ENCODE measurements at places on chromosomes 16 and 17. TPM values are rescaled to one million over a fixed set of nuclear protein-coding genes. Genes with fewer than 3 reads are reported as not detected.

DNA sequence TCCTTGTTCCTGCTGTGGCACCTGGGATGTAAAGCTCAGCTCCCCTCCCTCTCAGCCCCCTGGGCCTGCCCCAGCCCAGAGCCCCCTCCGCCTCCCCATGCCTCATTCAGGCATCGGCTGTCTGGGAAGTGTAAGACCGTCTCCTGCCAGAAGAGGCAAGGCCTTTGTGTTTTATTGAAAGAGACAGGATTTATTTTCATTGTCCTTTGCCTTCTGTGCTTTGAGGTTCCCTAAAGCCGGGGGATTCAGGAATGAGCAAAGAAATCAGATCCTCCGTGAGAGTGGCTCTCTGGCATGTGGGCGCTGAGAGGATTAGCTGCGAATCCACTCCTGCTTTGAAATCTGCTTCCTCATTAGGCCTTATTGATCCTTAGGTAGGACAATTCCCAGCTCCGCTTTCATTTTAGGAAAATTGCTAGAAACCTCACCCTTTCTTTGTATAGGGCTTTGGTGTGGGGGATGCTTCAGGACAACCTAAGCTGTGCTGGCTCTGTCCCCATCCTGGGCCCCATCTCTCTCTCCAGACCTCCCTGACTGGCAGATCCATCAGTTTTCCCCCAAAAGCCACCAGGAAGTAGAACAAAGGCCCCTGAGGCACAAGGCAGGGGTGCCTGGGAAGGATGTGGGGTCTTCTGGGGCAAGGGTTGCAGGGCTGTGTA, 211.5 kb upstream of the TNRC6C start:
- no peak overlapping the region for H3K27ac ChIP-seq
- DNase-seq: no peak
- H3K36me3 ChIP-seq: no peaks in the 10 kb centered on the region
- H3K27me3 ChIP-seq: no peaks in the 10 kb centered on the region
- no peaks in the 10 kb centered on the region for H3K4me1 ChIP-seq

DNA sequence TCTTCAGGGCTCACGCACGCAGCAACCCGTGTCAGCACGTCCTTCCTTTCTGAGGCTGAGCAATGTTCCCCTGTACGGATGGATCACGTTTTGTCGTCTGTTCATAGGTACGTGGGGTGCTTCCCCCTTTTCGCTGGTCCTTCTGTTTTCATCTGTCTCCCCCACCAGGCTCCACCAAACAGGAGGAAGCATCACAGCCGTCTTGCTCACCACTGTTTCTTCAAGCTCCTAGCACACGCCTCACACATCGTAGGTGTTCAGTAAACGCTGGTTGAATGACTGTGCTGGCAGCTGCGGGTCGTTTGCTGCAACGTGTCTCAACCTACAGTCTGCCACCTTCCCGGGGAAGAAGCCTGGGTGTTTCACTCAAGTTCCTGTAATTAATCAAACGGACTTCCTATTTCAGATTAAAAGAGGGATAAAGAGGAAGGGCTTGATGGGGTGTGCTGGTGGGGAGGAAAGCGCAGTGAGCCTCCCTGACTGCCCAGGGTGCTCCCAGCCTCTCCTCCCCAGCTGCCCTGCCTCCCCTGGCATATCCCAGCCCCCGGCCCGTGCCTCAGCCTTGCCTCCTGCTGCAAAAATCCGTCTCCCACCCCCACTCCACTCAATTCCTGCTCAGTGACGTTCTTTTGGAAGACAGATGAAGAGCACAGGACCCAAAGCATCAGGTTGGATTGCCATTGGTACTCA, 76.7 kb upstream of the DOC2B start:
- no peaks in the 10 kb centered on the region for H3K4me1 ChIP-seq
- H3K27ac ChIP-seq: no peak overlapping the region
- H3K4me3 ChIP-seq: no peak overlapping the region

DNA sequence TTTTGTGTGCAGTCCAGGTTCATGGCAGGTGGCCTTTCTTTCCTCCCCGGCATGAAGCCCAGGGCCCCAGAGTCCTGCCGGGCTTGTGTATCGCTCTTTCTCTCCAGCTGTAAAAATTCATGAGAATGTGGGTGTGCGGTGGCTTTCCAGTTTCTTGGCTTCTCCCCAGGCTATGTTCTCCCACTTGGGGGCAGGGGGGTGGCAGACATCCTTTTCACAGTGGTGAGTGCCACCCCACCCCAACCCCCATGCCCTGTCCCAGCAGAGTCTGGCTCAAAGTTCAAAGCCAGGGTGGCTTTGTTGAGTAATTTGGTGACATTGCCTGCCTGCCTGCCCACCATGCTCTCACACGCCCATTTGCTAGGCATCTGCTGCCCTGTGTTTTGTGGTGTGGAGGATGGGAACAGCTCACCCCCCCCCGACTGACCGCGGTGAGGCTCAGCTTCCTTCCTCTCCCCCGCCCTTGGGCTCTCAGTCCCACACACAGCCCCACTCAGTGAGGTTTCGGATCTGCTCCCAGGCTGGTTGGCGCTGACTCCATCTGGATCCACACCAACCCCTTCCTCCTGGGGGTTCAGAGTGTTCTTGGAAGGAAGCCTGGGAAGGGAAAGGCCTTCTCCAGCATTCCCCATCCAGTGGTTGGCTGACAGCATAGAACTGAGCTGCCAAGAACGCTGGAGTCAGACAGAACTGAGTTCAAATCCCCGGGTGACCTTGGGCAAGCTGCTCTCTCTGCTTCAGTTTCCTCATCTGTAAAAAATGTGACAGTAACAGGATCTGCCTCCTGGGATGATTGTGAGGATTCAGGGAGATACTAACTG, 36.0 kb downstream of the CHD9 start:
- peak overlapping the region; percentile 86 for H3K27ac ChIP-seq
- H3K36me3 ChIP-seq: no peaks in the 10 kb centered on the region
- no peak overlapping the region for H3K4me3 ChIP-seq
- H3K27me3 ChIP-seq: no peaks in the 10 kb centered on the region

DNA sequence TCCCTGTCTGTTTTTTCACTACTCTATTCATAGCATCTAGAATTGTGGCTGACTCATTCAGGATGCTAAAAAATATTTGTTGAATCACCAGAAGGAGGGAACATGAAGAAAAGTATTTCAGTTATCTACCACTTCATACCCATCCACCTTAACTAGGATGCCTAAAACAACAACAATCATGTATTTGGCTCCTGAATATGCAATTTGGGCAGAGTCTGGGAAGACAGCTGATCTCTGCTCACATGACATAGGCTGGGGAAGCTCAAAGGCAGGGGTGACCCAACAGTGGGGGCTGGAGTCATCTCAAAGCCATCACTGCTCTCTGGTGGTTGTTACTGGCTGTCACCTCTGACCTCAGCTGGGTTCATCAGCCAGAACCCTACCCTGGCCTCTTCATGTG, 80.1 kb upstream of the RPL38 start:
- H3K36me3 ChIP-seq: no peaks in the 10 kb centered on the region
- no peaks in the 10 kb centered on the region for H3K4me1 ChIP-seq
- DNase-seq: no peak
- no peak overlapping the region for H3K27ac ChIP-seq

GRCh38 chr16:19716183-19716582, 1.8 kb downstream of the KNOP1 start:
- H3K36me3 ChIP-seq: peaks cover 26% of the 10 kb centered on the region
- peaks cover 31% of the 10 kb centered on the region for H3K4me1 ChIP-seq
- no peak overlapping the region for H3K4me3 ChIP-seq
- H3K27me3 ChIP-seq: no peaks in the 10 kb centered on the region
- no peak for DNase-seq

DNA sequence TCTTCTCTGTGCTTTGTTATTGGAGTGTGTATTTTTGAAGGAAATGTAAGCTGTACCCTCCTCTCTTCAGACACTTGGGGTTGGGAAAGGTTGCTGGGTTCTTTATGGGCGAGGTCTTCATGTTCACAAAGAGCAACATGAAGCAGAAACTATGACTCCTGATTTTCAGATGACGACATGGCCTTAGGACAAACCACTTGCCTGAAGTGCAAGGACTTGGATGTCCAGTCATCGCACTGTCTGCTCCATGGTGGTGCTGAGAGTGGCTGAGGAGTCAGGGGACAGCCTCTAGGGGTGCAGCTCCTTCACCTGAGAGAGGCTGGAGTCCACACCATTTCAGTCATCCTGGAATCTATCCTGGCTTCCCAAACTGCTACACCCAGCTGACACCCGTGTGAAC, 183.9 kb upstream of the CDH5 start:
- no peak for DNase-seq
- no peak overlapping the region for H3K4me3 ChIP-seq
- H3K4me1 ChIP-seq: no peaks in the 10 kb centered on the region
- H3K27ac ChIP-seq: no peak overlapping the region

- H3K4me3 ChIP-seq: peak overlapping the region; percentile 99
- peaks cover 76% of the 10 kb centered on the region for H3K4me1 ChIP-seq
- no peaks in the 10 kb centered on the region for H3K36me3 ChIP-seq
- H3K27me3 ChIP-seq: peaks cover 10% of the 10 kb centered on the region
- H3K27ac ChIP-seq: peak overlapping the region; percentile 93
Observed at GRCh38 chr16:67245674-67246080, 1.6 kb downstream of the FHOD1 start.

DNA sequence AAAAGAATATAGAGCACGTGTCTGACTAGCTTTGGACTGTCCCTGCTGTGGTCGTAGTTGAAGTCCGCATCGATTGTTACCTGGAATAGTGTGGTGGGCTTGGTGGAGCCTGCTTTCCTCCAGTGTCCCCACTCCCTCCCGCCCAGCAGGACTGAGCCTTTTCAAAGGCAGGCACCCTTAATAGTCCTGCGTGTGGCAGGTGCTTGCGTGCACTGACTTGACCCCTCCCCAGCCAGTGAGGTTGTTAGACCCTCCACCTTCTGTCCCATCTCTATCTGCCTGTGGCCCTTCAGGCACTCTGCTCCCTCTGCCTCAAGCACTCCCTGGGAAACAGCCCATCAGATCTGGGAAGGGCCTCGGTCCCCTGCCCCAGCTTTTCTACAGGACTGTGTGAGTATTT, 36.6 kb downstream of the TMEM11 start:
- no peak overlapping the region for H3K27ac ChIP-seq
- H3K4me1 ChIP-seq: peaks cover 4% of the 10 kb centered on the region
- DNase-seq: no peak
- H3K36me3 ChIP-seq: peaks cover 40% of the 10 kb centered on the region
- no peaks in the 10 kb centered on the region for H3K27me3 ChIP-seq

- no peak for DNase-seq
- peak overlapping the region; percentile 36 for H3K27ac ChIP-seq
- H3K4me1 ChIP-seq: peaks cover 51% of the 10 kb centered on the region
- H3K27me3 ChIP-seq: peaks cover 24% of the 10 kb centered on the region
- H3K4me3 ChIP-seq: no peak overlapping the region
Observed at GRCh38 chr17:81428516-81428915, 33.3 kb downstream of the BAHCC1 start.

DNA sequence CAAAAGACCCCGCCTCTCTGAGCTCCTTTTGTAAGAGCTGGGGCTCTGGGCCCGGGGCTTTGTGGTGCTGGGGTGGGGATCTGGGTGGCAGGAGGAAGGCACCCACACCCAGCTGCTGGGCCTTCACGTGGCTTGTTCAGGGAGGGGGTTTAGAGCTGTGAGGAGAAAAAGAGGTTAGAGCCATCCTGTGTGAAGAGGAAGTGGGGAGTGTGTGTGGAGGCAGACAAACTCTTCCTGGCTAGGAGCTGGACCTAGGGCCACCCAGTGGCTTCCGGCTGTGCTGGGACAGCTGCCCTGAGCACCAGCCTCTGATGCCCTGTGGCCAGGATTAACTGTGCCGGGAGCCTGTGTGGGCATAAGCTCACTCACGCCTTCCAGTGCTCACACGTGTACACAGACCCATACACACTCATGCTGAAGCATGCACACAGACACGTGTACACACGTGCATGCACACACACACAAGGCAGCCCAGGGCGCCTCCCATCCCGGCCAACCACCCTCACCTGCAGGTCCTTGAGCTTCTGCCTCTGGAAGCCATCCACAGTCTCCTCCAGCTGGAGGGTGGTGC, 7.4 kb downstream of the CIBAR2 start:
- no peak overlapping the region for H3K4me3 ChIP-seq
- no peak overlapping the region for H3K27ac ChIP-seq
- H3K4me1 ChIP-seq: peaks cover 10% of the 10 kb centered on the region

- H3K4me3 ChIP-seq: no peak overlapping the region
- H3K36me3 ChIP-seq: no peaks in the 10 kb centered on the region
- H3K4me1 ChIP-seq: no peaks in the 10 kb centered on the region
- no peak overlapping the region for H3K27ac ChIP-seq
Observed at GRCh38 chr16:80594756-80595155, 54.0 kb downstream of the DYNLRB2 start.

DNA sequence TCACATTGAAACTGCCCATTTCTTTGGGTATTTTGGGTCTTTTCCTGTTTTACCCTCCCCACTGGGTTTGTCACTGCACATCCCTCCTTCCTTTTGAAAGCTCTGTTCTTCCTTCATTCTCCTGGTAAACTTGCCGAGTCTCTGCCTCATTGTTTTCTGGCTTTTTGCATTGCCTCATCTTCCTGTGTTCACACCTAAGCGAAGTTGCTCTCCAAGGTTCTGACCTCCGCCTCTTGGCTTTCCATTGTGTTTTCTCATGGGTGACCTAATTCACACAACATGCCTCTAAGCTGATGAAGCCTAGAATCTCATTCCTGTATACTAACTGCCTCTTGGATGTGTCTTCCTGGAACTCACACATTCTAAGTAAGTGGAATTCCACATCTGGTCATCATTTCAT, 1096.1 kb upstream of the EEF2KMT start:
- no peaks in the 10 kb centered on the region for H3K4me1 ChIP-seq
- DNase-seq: no peak
- no peaks in the 10 kb centered on the region for H3K36me3 ChIP-seq
- H3K27ac ChIP-seq: no peak overlapping the region
- no peak overlapping the region for H3K4me3 ChIP-seq
- H3K27me3 ChIP-seq: no peaks in the 10 kb centered on the region

DNA sequence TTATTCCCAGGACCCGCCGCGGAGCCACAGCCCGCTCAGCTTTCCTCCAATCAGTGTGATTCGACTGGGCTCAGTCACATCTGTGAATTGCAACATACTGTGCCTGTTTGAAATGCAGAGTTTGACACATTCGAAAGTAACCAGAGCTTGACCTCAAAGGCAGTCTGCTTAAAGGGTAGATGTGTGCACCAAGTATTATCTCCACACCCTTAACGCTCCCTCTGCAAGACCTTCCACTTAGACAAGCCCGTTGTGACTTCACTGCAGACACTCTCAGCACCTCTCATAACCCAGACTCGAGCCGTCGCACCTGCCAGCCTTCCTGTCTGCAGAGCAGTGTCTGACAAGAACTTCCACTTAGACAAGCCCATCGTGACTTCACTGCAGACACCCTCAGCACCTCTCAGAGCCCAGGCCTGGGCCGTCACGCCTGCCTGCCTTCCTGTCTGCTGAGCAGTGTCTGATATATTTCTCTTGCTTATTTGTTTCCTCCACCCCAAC, 3.7 kb downstream of the KLHDC4 start:
- no peak overlapping the region for H3K27ac ChIP-seq
- H3K4me1 ChIP-seq: peaks cover 14% of the 10 kb centered on the region
- H3K27me3 ChIP-seq: no peaks in the 10 kb centered on the region
- no peak for DNase-seq
- H3K36me3 ChIP-seq: peaks cover 66% of the 10 kb centered on the region
- H3K4me3 ChIP-seq: no peak overlapping the region

The LMF1 gene
- 23.8 TPM for total RNA-seq

The LRRC37A gene
- total RNA-seq: 3.3 TPM

The GNGT2 gene
- total RNA-seq: 21.1 TPM

The CLDN6 gene
- total RNA-seq: not detected

The BAHCC1 gene
- 19.9 TPM for total RNA-seq

The NUBP1 gene
- total RNA-seq: 37.7 TPM

The NXN gene
- 42.6 TPM for total RNA-seq

All from lower lobe of right lung (tissue), 2 donors.